ENCODE measurements at places on chromosomes 16 and 17. TPM values are rescaled to one million over a fixed set of nuclear protein-coding genes. Genes with fewer than 3 reads are reported as not detected.

GRCh38 chr17:60766778-60767190 lies 89.1 kb downstream of the BCAS3 start:
- no peaks in the 10 kb centered on the region for H3K4me1 ChIP-seq
- no peaks in the 10 kb centered on the region for H3K36me3 ChIP-seq
- H3K27ac ChIP-seq, result no peak overlapping the region
- no peak overlapping the region for H3K4me3 ChIP-seq
- no peaks in the 10 kb centered on the region for H3K27me3 ChIP-seq

GRCh38 chr17:13788385-13788784 lies 186.7 kb upstream of the HS3ST3A1 start:
- H3K27me3 ChIP-seq, result no peaks in the 10 kb centered on the region
- H3K27ac ChIP-seq, result no peak overlapping the region
- no peaks in the 10 kb centered on the region for H3K36me3 ChIP-seq
- H3K4me1 ChIP-seq, result no peaks in the 10 kb centered on the region
- no peak for DNase-seq

DNA sequence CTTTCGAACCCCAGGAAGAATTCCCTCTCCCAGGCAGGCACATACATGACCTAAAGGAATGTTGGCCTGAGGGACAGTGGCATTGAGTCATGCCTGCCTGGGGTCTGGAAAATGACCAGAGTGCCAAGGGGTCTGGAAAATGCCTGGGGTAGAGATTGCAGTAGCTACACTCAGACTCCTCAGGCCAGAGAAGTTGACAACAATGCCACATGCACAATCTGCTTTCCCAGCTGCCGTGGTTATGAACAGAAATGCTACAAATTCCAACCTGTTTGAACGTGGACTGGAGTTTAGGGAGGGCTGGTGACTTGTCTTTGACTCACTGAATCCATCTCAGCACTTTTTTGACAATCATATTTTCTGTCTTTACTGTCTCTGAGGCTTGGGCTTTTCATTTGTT lies 250.0 kb downstream of the ABCC12 start:
- no peaks in the 10 kb centered on the region for H3K4me1 ChIP-seq
- H3K36me3 ChIP-seq, result no peaks in the 10 kb centered on the region
- no peak for DNase-seq
- H3K4me3 ChIP-seq, result no peak overlapping the region
- H3K27ac ChIP-seq, result no peak overlapping the region

DNA sequence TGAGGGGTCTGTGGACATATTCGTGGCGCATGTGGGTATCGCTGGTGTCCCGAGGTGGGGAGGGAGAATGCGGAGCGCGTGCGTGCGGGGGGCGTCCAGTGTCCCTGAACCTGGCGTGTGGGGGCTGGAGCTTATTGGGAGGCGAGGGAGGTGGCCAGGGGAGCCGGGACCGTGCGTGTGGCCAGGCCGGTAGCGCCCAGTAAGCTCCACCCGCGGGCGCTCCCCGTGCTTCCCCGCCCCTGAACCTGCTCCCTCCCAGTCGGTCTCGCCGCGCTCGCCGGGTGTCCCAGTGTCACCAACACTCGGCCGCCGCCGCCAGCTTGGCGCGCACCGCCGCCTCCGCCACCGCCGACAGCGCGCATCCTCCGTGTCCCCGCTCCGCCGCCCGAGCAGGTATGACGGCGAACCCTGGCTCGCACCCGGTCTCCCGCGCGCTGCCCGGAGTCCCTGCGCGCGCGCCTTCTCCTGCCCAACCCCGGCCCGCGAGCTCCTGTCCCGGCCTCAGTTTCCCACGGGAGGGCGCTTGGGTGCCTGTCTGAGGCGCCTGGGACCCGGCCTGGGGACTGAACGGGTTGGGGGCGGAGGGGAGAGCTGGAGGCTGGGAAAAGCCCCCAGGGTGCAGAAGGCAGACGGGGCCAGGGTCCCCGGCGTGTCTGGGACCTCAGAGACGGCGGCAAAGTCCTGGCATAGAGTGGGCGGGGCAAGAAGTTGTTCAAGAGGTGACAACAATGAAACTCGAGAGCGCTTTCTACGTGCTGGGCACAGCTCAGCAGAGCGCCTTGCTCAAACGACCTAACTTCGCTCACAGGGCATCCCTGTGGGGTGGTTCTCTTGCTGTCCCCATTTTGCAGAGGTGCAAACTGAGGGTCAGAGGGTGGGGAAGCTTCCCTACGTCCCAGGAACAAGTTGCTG lies at the start of gene SCNN1B:
Gene SCNN1B, plus strand, starts transcription at position 258 of the 912 bp plus-strand sequence. CDS start 46,298 bp downstream, outside the sequence.
- H3K4me3 ChIP-seq, result peak within 1 kb of the TSS; percentile 28
- no peaks in the 10 kb centered on the region for H3K27me3 ChIP-seq
- no peaks in the 10 kb centered on the region for H3K4me1 ChIP-seq
- DNase-seq, result no peak

- H3K27ac ChIP-seq, result no peak overlapping the region
- DNase-seq, result no peak
- no peaks in the 10 kb centered on the region for H3K36me3 ChIP-seq
- H3K4me1 ChIP-seq, result no peaks in the 10 kb centered on the region
- H3K4me3 ChIP-seq, result no peak overlapping the region
Observed at GRCh38 chr17:61443475-61443882, 8.7 kb upstream of the TBX4 start.

DNA sequence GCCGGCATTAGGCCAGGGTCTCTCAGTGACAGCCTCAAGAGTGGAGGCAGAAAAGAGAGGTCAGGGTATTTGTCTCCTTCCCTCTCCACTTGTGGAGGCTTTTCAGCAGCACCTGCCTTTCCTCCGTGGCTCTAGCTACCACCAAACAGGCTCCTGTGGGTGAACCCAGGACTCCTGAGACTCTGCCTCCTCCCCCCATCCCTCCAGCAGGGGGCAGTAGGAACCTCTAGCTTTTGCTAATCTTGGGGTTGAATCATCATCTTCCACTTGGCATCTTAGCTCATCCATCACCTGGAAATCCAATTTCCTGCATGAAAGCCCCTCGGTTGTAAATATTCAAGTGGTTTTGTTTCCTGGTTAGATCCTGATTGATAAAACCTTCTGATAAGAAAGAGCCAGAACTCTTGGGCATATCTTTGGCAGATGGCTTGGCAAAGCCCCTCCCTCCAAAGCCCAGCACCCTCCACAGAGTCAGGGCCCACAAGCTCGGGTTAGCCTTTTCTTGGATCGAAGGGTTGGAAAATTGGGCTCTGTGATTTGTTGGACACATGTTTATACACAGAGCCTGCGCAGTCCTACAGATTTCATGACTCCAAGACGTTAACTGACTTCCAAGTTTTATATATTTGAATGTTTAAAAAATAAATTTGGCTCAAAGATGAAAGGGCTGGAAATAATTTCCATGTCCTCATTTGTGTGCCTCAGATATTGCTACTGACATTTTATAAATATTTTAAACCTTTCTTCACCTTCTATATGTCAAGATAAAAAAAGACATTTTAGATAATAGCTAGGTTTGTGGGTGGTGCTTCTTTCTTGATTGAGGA lies 322.1 kb downstream of the MAP2K4 start:
- no peak overlapping the region for H3K27ac ChIP-seq
- H3K36me3 ChIP-seq, result no peaks in the 10 kb centered on the region
- H3K4me3 ChIP-seq, result no peak overlapping the region
- DNase-seq, result no peak
- H3K4me1 ChIP-seq, result no peaks in the 10 kb centered on the region

DNA sequence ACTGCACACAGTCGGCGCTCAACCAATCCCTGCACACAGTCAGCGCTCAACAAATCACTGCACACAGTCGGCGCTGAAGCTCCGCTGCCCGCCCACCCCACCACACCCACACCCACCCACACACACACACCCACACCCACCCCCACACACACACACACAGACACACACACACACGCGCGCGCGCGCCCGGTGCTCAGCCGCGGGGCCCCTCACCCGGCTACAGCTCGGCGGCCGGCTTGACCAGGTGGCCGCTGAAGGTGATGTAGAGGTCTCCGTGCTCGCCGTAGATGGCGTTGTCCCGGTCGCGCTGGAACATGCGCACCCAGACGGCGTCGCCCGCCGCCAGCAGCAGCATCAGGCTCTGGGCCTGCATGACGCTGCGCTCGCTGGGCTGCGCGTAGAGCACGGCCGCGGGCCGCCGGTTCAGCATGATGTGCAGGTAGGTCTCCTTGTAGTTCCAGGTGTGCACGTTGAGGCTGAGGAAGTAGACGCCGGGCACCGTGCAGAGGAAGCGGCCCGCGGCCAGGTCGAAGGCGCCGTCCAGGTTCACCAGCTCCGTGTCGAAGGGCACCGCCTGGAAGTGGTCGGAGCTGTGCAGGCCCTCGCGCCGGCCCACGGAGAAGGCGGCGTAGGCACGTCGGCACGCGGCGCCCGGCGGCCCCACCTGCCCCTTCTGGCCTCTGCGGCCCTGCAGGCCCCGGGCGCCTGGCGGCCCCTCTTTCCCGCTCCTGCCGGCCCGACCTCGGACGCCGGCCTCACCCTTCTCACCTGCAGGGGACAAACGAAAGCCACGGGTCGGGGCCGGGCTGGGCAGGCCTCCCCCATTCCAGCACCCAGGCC lies 2.5 kb downstream of the C1QTNF8 start:
- H3K36me3 ChIP-seq, result no peaks in the 10 kb centered on the region
- H3K4me3 ChIP-seq, result no peak overlapping the region
- DNase-seq, result no peak
- no peak overlapping the region for H3K27ac ChIP-seq

DNA sequence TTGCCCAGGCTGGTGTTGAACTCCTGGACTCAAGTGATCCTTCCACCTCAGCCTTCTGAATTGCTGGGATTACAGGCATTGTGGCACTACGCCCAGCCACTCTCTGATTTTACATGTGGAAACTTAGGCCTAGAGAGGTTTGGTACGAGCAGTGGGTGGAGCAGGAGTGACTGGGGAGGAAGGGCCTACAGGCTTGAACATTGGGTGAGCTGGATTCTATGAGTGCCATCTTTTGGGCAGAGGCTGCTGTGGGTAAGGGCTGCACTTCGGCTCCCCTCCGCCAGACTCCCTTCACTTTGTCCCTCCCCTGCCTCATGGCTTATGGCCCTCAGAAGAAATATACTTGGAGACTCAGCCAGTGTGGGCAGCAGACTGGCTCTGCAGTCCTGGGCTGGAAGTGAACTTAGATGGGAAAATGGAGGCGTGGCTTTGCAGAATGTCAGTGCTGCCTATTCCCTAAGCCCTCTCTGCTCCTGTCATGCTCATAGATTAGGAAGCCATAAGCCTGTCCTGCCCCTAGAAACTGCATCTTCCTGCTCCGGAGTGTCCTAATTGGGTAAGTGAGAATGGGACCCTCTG lies 9.5 kb upstream of the MRC2 start:
- H3K4me3 ChIP-seq, result no peak overlapping the region
- no peak for DNase-seq
- H3K27me3 ChIP-seq, result no peaks in the 10 kb centered on the region
- H3K27ac ChIP-seq, result no peak overlapping the region

DNA sequence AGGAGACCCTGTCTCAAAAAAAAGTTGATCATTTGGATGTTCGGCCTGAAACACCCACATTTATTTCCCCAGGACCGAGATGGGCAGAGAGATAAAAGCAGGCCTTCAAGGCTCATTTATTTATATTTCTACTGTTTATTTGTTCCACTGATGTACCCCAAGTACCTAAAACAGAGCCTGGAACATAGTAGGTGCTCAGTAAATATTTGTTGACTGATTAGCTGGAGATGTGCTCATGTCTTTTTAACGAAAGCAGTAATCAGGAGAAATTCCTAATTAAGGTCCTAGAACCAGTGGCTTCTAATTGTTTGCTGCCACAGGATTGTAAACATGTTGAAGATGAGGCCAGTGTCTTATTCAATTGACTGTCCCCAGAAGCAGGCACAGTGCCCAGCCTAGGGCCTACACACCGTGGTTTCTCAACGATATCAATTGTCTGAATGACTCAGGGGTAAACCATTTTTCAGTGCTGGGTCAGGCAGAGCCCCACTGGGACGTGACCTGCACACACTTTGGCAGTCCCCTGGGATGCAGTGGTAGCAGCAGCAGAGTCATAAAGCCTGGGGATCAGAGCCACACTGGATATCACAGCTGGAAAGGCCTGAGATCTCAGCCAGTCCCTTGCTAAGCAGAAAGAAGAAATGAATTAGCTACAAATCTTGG lies 34.8 kb downstream of the SOST start:
- no peaks in the 10 kb centered on the region for H3K36me3 ChIP-seq
- H3K4me1 ChIP-seq, result no peaks in the 10 kb centered on the region
- no peak overlapping the region for H3K27ac ChIP-seq
- no peak overlapping the region for H3K4me3 ChIP-seq

GRCh38 chr17:76243826-76244679 lies 3.8 kb upstream of the RNF157 start:
- no peak overlapping the region for H3K27ac ChIP-seq
- peaks cover 19% of the 10 kb centered on the region for H3K4me1 ChIP-seq
- DNase-seq, result no peak
- H3K27me3 ChIP-seq, result no peaks in the 10 kb centered on the region
- no peak overlapping the region for H3K4me3 ChIP-seq
- H3K36me3 ChIP-seq, result no peaks in the 10 kb centered on the region

MT1F gene
- total RNA-seq, result 310 TPM

HIC1 gene
- 17.2 TPM for total RNA-seq

SPATA22 gene
- total RNA-seq, result not detected

Measured in Peyer's patch (tissue), 4 donors.